Hematopoietic multipotent progenitor cell treated with erythropoietin and hydrocortisone succinate and interleukin-3 and kit ligand, for 15 days (in vitro differentiated cells): ENCODE measurements at places on chromosomes 6 and 20.

DNA sequence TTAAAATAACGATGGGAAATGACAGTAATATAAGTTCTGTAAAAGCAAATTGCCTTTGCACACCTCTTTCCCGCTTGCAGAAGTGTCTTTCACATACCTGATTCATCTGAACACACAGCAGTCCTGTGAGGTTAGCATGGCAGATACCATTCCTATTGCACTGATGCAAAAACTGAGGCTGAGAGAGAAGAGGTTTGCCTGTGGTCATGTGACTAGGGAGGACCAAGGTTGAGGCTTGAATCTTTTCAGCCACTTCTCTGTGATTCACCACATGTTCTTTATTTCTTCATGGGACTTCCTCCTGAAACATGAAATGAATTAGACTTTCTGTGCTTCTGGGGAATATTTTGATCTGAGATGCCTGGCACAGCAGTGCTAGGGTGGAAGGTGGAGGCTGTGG lies 92.9 kb downstream of the VEGFA start:
- no peak for DNase-seq

- peak; percentile 80 for DNase-seq
Measured at GRCh38 chr6:14711056-14711703, 534.7 kb upstream of the JARID2 start.

DNA sequence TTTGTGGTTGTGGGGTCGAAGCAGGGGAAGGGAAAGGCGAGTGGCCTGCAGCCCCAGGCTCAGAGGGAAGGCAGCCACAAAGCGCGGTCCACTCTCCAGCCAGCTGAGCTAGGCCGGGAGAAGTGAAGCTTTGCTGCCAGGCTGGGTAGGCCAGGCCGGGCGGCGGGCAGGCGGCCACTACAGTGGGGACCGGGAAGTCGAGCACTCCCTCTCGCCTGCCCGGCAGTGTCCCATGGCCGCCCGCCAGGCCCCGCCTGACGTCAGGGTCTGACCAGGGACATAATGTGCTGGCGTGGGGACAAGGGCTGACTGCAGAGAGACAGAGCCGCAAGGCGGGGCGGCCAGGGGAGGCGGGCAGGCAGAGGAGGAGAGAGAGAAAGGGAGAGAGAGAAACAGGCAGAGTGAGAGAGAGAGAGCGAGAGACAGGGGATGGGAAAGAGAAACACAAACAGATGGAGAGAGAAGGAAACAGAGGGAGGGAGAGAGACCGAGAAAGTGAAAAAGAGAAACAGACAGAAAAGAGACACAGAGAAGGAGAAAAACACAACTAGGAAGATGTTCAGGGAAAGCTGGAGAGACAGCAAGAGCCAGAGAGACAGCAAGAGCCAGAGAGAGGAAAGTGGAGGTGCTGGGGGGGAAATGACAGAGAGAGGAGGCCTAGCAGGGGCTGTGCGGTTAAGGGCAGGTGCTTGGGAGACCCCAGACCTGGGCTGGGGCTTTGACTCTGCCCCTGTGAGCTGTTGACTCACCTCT lies 94.5 kb upstream of the PTPN1 start:
- no peak for DNase-seq

DNA sequence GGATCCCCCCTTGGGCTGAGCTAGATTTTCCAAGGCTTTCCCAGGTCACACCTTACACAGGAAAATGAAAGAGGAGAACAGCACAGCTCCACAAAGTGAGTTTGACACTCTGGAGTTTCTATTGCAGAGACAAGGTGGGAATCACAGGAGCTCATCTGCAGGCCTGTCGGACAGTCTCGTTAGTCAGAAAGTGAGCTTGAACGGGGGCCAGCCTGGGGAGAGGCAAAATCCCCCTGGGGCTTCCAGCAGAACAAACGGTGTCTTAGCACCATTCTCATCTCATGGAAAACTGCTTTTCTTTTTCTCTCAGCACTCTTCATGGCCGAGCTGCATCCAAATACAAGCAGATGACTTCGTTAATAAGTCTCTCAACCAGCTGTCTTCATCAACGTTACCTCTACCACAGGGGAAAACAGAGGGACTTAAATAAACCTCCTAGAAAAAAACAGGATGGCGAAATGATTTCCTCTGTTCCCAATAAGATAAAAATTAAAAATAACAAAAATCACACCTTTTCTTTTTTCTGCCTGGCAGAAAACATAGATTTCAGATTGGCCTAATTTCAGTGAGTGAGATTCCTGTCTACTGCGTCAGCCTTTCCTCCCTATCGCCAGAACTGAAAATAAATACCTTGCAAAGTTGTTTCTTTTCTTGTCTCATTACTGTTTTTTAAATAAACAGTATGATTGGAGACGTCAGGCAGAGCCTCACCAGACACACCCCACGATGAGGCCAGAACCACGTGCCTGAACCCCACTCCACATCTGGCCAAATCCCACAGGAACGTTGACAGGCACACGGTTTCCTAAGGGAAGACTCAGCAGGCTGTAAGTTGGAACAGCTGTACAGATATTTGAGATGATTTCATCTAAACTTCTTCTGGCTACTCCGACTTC lies 219.0 kb downstream of the TTLL2 start:
- no peak for DNase-seq

DNA sequence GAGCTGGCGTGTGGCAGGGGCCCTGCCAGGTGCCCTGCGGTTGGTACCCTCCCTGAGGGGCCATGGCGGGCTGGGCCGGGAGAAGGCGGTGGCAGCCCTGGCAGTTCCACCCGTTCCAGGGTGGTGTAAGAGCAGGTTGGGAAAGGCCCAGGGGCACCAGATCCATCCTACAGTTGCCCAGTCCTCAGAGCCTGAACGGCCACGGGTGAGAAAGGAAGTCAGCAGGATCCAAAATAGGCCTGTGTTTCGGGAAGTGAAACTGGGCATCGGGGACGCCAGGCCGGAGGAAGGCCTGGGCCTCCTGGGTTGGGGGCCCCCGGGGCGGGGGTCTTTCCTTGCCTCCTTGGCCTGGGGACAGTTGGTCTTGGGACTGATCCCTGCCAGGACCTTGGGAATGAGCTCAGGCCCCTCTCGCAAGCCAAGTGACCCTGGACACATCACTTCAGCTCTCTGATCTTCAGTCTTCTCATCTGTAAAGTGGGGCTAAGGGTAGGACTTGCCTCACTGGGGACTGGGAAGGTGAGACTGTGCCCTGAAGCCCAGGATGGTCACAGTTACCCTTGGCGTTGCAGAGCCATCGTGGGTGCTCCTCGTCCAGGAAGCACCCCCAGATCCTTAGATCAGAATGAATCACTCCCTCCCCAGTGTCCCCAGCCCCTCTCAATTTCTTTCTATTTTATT lies 18.1 kb upstream of the NOL4L start:
- no peak for DNase-seq

DNA sequence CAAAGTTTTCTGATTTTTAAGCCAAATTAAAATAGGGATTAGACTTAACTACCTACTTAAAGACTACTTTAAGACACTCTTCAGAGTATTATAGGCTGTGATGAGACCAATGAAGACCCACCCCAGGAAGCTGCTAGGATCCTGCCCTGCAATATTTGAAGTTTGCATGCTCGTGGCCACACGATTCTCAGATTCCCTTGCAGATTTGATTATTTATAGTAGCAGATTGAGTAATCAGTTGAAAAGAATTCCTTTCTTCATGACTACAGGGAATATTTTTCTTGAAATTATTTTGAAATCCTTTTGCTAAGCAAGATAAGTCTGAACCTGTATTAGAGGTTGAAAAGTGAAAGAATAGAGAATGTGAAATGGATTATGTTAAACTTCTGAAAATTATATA lies 122.3 kb downstream of the B3GAT2 start:
- DNase-seq: no peak

DNA sequence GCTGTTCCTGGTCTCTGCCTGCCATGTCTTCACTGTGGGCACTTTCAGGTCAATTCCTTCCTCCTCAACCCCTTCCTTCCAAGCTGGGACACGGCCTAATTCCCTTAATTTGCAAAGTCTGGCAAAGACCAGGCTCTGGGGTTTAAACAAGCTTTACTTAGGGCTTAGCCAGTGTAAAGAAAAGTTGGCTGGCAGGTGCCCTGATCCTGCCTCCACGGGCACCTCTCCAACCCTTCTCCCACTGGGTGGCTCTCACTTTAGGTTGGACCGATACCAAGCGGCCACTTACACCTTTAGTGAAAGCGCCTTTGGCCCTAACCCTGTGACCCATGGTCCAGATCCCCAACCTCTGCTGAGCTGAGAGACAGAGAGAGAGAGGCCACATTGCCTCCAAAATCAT lies 13.7 kb upstream of the MLN start:
- DNase-seq: no peak

DNA sequence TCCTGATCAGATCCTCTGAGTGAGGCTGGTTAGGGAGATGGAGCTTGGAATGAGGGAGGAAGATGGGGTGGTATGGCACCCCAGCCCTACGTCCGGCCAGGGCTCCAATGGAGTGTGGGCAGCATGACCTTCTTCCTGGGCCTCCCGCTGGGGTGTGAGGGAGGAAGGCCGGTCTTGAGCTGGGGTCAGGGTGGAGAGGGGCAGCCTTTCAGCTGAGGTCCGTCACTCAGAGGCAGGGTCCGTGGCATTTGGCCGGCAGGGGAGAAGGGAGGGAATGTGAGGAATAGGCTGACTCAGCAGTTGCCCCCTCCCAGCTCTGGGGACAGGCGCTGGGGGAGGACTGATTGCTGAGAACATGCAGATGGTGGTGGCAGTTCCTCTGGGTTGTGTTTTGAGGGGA lies 25.5 kb upstream of the VEGFA start:
- no peak for DNase-seq

DNA sequence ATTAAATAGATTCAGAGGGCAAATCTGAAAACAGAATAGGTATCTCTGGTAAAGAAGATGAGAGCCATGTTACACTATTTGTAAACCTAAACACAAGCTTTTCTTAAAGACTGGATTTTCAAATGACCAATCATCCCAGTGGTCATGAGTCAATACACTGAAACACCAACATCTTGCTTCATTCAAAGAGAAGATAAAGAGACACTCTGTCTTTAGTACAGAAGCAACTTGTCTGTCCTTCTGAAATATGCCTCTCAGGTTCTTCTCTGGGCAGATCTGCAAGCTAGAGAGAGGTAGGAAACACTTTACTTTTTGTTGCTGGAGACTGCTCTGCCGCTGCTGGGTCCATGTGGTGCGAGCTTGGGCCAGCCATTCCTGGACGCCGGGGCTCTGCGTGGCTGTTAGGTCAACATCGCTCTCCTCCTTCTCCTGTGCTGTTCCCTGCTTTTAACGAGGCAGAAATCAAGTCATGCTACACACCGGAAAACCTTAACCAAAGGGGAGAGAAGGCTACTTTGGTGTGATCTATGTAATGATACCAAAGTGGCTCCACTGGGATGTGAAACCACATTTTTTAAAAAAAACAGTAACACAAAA lies 368.2 kb downstream of the SYNE1 start:
- no peak for DNase-seq

- DNase-seq: no peak
Measured at GRCh38 chr20:10481676-10482075, 46.6 kb downstream of the SLX4IP start.

- no peak for DNase-seq
Measured at GRCh38 chr6:34227761-34228421, 8.8 kb upstream of the HMGA1 start.

DNA sequence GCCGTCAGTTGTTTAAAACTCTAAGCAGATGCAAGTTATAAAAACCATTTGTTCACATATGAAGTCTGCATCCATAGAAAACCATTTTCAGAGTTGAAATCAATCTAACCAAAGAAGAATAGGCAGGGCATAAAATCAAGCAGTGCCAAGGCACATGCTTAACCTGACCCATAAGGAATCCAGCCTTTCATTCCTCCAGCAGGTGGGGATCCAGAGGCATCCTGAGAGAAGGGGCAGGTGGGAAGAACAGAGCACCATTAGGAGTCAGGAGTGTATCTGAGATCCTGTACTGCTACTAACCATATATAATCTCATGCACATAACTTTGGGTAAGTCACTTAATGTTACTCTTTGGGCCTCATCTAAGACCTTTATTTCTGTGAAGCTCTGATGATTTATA lies 29.4 kb upstream of the FOXO3 start:
- DNase-seq: no peak

- DNase-seq: no peak
Measured at GRCh38 chr6:6863970-6864639, 243.7 kb upstream of the RREB1 start.

- no peak for DNase-seq
Measured at GRCh38 chr6:109523478-109523877, 40.5 kb upstream of the ZBTB24 start.

- no peak for DNase-seq
Measured at GRCh38 chr6:38179794-38180430, 360.4 kb downstream of the ZFAND3 start.

- no peak for DNase-seq
Measured at GRCh38 chr6:109865968-109866367, 112.1 kb upstream of the GPR6 start.

- no peak for DNase-seq
Measured at GRCh38 chr6:116096979-116097816, 3.5 kb upstream of the NT5DC1 start.

GRCh38 chr20:36957875-36958667 lies 6.6 kb upstream of the SAMHD1 start:
- no peak for DNase-seq

- no peak for DNase-seq
Measured at GRCh38 chr20:23143986-23144690, 58.0 kb upstream of the CD93 start.

- no peak for DNase-seq
Measured at GRCh38 chr6:90471263-90471662, 115.6 kb downstream of the MAP3K7 start.

DNA sequence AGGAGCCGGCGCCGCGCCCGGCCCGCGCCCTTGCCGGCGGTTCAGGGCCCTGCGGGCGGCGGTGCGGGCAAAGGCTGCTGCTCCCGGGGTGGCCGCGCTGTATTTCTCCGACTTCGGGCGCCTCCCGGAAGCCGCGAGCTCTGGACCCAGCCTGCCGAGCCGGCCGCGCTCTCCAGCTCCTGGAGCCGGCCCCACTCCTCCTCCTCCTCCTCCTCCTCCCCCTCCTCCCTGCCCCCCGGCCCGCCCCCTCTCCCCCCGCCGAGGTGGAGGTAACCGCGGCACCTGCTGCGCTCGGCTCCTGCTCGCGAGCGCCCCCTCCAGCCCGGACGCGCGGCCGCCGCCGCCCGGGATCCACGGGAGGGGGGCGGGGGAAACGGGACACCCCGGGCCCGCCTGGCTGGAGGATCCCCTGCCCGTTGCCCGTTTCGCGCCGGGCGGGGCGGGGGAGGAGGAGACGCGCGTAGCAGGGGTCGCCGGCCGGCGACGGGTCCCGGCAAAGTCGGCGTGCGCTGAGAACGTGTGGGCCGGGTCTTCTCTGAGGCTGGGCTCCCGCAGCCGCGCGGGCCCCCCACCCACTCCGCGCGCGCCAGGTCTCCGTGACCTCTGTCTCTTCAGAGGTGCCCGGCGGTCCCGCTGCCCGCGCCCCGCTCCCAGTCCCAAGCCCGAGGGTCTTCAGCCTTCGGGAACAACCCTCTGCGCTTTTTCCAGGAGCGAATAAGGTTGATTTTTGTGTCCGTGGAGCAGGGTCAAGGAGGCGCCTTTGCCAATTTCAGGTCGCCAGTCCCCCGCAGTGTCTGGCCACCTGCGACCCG lies at the start of gene SLC22A23:
TSS of gene SLC22A23 (minus strand) at position 153 of the 812 bp plus-strand sequence. CDS start 491 bp downstream, outside the sequence.
- peak; percentile 83 for DNase-seq

DNA sequence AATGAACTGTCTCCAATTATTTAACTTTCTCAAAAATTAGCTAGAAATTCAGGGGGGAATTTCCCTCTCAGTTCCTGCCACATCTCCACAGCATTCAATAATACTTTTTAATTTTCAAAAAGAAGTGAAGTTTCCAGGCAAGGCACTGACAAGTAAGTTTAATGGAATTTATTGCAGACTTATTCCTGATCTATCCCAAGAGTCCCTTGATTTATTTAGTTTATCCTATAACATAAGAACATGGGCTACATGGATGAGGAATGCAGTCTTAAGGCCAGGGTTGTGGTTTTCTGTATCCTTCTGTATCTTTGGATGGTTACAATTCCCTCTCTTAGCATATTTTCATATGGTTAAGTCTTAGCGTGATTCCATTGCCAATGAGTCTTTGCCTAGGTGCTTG lies 126.5 kb downstream of the TSHZ2 start:
- no peak for DNase-seq
